ENCODE measurements at places on chromosomes 12 and 14.

GRCh38 chr12:77324416-77324762, 259.0 kb upstream of the E2F7 start:
- H3K36me3 ChIP-seq, result no peaks in the 10 kb centered on the region
- peak overlapping the region; percentile 49 for H3K4me3 ChIP-seq
- DNase-seq, result no peak
- peaks cover 6% of the 10 kb centered on the region for H3K4me1 ChIP-seq
- H3K27ac ChIP-seq, result no peak overlapping the region

GRCh38 chr12:46110223-46110611, 119.8 kb upstream of the SCAF11 start:
- no peak overlapping the region for H3K4me3 ChIP-seq
- no peaks in the 10 kb centered on the region for H3K27me3 ChIP-seq
- no peak for DNase-seq

DNA sequence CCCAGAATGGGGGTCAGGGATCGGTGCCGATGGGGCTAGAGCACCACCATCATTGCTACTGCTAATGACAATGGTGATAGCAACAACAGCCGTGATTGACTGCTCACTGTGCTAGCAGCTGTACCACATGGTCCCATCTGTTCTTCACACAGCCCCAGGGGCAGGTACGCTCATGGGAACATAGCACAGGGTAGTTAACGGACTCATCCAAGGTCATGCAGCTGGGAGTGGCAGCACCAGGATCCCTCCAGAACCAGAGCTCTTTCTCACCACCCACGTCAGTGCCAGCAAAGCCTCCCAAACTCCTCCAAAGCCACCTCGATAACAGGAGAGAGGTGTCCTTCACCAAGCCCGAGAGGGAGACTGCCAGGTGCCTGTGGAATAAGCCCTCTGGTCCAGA, 11.2 kb upstream of the DYNC1H1 start:
- no peak overlapping the region for H3K27ac ChIP-seq
- H3K36me3 ChIP-seq, result no peaks in the 10 kb centered on the region
- H3K4me3 ChIP-seq, result no peak overlapping the region
- peaks cover 8% of the 10 kb centered on the region for H3K4me1 ChIP-seq

GRCh38 chr14:83461521-83461920, 1927.9 kb upstream of the SEL1L start:
- H3K4me3 ChIP-seq, result no peak overlapping the region
- H3K27me3 ChIP-seq, result no peaks in the 10 kb centered on the region
- no peaks in the 10 kb centered on the region for H3K4me1 ChIP-seq
- DNase-seq, result no peak

- no peak overlapping the region for H3K27ac ChIP-seq
- H3K27me3 ChIP-seq, result no peaks in the 10 kb centered on the region
- H3K36me3 ChIP-seq, result no peaks in the 10 kb centered on the region
- peak; percentile 16 for DNase-seq
- H3K4me1 ChIP-seq, result no peaks in the 10 kb centered on the region
Observed at GRCh38 chr14:51293149-51293911, 53.3 kb downstream of the TMX1 start.

DNA sequence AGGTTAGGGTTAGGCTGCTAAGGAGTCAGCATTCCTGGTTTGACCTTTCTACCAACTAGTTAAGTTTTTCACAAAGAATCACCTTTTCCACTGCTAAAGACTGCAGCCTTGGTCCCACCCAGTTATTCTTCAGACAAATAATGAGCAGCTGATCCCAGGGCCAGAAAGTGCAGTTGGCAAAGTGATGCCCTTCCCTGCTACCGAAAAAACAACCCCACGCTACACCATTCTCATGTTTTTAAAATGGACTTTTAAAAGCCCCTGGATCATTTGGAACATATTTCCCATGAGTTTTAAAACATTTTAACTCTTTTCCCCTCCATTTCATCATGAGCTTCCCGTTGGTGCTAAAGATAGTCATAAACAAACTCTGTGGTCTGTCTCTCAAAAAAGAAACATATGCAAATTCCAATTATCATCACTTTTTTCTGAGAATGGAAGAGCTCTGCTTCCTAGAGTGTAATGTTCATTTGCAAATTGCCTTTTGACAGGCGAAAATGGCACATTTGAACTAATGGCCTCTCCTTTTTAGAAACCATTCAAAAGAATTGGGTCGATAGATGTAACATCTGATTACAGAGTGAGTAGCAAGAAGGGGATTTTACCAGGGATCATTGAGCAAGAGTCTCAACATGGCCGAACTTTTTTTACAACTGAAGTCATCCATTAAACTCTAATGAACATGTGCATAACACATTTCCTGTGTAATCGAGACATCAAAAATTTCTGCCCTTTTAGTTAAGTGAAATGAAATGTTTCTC, 129.3 kb upstream of the RAP1B start:
- no peak for DNase-seq
- no peaks in the 10 kb centered on the region for H3K36me3 ChIP-seq
- no peak overlapping the region for H3K4me3 ChIP-seq
- H3K4me1 ChIP-seq, result peaks cover 7% of the 10 kb centered on the region
- H3K27me3 ChIP-seq, result no peaks in the 10 kb centered on the region

Measured in endothelial cell of umbilical vein (primary cell).